ENCODE measurements at places on chromosomes 1 and 21. TPM values are rescaled to one million over a fixed set of nuclear protein-coding genes. Genes with fewer than 3 reads are reported as not detected.
A peak's percentile ranks its signal among the peaks of the same experiment; 100 is the strongest.

EDARADD gene
- not detected for total RNA-seq

LCE5A gene
- not detected for total RNA-seq

DNA sequence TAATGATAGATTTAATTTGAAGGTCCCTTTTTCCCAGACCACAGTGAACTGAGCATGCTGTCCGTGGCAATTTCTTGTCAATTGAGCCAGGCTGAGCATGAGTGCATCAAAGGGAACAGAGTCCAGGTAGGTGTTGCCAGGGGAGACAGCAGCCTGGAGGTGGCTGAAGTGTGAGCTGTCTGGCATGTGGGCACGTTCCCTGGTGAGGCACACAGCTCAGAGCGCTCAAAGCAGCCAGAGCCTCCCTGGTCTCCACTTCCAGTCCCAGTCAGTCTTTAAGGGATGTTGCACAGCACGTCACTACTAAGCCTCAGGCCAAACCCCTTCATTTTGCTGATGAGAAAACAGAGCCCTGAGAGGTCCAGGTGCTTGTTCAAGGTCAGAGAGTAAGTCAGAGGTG lies 251.4 kb downstream of the MATN1 start:
- no peaks in the 10 kb centered on the region for H3K36me3 ChIP-seq
- no peaks in the 10 kb centered on the region for H3K27me3 ChIP-seq
- no peak overlapping the region for H3K4me3 ChIP-seq
- H3K4me1 ChIP-seq = no peaks in the 10 kb centered on the region

DNA sequence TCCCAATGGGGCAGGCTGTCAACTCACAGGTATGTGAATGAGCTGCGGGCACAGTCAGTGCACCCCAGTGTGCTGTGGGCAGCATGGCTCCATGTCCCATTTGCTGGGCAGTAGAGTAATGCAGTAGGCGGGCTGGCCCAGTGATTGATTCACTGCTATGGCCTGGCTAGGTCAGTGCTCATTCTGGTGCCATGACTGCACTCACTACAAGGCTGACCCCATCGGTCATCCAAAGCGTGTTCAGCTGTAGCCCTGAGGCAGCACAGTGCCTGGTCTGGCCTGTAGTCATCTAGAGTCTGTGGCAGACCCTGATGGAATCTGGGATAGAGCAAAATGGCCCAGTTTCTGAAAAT lies 7.4 kb downstream of the HYI start:
- no peaks in the 10 kb centered on the region for H3K27me3 ChIP-seq
- no peak overlapping the region for H3K4me3 ChIP-seq
- no peak overlapping the region for H3K27ac ChIP-seq
- peaks cover 80% of the 10 kb centered on the region for H3K36me3 ChIP-seq
- peak; percentile 46 for DNase-seq
- H3K4me1 ChIP-seq = no peaks in the 10 kb centered on the region

GRCh38 chr1:33256471-33257206 lies at the start of gene ZNF362:
ZNF362 (plus strand) TSS chr1:33256492; CDS start chr1:33270575, 14,083 bp downstream.
- H3K4me1 ChIP-seq = no peaks in the 10 kb centered on the region
- no peaks in the 10 kb centered on the region for H3K36me3 ChIP-seq
- H3K4me3 ChIP-seq = peak within 1 kb of the TSS; percentile 60
- no peaks in the 10 kb centered on the region for H3K27me3 ChIP-seq

GRCh38 chr1:79762461-79762860 lies 755.9 kb upstream of the ADGRL4 start:
- no peaks in the 10 kb centered on the region for H3K27me3 ChIP-seq
- DNase-seq = no peak
- no peaks in the 10 kb centered on the region for H3K4me1 ChIP-seq
- H3K36me3 ChIP-seq = no peaks in the 10 kb centered on the region

GRCh38 chr1:70211541-70211940 lies 6.2 kb upstream of the LRRC40 start:
- no peak overlapping the region for H3K27ac ChIP-seq
- H3K4me3 ChIP-seq = no peak overlapping the region
- H3K27me3 ChIP-seq = no peaks in the 10 kb centered on the region
- peaks cover 20% of the 10 kb centered on the region for H3K36me3 ChIP-seq

DNA sequence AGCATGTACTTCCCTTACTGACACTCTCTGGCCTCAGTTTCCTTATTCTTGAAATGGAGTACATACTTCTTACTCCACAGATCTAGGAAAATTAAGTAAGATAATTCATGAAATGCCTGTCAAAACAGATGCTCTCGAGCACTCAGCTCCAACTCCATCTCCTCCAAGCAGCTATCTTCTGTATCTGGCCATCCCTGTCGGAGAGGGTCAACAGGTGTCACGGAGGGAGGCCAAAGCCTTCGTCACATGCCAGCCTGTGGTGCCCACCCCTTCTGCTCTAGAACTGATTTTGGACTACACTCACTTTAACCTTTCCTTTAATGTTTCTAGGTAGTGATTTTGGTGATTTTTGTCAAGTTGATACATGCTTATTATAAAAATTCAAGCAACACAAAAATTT lies 18.8 kb upstream of the PKP1 start:
- H3K4me3 ChIP-seq = no peak overlapping the region
- H3K27ac ChIP-seq = no peak overlapping the region
- H3K4me1 ChIP-seq = peaks cover 9% of the 10 kb centered on the region

DNA sequence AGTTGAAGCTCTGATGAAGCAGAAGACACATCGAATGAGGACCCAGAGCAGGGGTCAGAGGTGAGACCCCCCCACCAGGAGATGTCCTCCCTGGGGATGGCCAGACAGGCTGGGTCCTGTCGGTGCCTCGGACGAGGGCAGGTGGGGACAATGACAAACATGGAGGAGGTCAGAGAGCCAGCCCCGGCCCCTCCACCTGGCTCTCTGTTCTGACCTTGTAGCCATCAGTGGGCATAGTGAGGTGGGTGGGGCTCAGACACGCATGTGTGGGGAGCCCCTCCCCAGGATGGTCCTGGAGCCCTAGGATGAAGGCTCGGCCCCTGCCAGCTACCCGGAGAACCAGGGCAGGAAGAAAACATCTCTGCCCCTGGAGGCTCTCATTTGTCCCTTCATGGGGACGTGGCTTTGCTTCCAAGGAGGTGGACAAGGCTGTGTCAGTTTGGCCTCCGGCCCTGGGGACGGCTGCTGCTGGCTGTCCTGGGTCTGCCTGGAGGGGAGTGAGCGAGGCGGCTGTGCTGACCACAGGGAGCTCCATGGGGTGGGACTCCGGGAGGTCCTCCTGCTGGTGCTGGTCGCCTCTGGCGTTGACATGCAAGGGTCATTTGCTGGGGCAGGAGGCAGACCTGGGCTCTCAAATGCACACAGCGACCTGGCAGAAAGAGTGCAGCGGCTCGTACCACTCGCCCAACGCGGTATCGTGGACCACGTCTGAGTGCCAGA lies 2.6 kb downstream of the KRTAP10-6 start:
- DNase-seq = no peak
- no peak overlapping the region for H3K4me3 ChIP-seq
- peaks cover 59% of the 10 kb centered on the region for H3K27me3 ChIP-seq
- no peak overlapping the region for H3K27ac ChIP-seq
- H3K4me1 ChIP-seq = no peaks in the 10 kb centered on the region

DNA sequence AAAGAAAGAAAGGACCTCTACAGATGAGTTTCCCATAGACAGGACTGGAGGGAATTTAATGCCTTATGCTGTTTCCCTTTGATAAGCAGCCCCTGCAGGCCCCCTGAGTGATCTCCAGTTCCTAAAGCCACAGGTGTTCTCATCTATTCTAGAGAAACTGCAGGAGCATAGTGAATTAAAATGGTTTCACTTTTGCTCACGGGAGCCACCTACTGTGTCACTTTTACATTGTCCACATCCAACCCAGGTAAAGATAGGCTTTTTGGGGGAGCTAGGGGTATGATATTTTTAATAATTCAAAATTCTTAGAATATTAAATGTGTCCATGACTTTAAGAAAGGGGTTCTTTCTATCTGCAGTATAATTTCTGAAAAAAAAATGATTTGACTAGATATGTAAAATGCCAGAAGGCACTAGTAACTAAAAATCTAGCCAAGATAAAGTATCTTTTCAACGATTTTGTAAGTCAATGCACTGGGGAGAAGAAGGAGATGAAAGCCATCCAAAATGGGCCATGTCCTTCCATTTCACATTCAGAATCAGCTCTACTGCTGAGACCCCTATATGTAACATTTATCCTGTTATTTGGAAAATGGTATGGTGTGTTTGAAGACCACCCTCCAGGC lies 267.3 kb upstream of the DUSP10 start:
- no peaks in the 10 kb centered on the region for H3K27me3 ChIP-seq
- no peak for DNase-seq
- H3K27ac ChIP-seq = no peak overlapping the region
- no peaks in the 10 kb centered on the region for H3K36me3 ChIP-seq
- no peak overlapping the region for H3K4me3 ChIP-seq

All from sigmoid colon (tissue), 7 donors.